ENCODE measurements at places on chromosomes 1 and 21. TPM values are rescaled to one million over a fixed set of nuclear protein-coding genes. Genes with fewer than 3 reads are reported as not detected.

SMCP gene
- polyA plus RNA-seq: not detected

ACTL8 gene
- not detected for polyA plus RNA-seq

ETNK2 gene
- not detected for polyA plus RNA-seq

GRCh38 chr1:5479876-5480646 is 512.2 kb downstream of the NPHP4 start:
- no peak for DNase-seq

GRCh38 chr1:203461717-203462116 is 13.9 kb upstream of the PRELP start:
- DNase-seq: no peak

DNA sequence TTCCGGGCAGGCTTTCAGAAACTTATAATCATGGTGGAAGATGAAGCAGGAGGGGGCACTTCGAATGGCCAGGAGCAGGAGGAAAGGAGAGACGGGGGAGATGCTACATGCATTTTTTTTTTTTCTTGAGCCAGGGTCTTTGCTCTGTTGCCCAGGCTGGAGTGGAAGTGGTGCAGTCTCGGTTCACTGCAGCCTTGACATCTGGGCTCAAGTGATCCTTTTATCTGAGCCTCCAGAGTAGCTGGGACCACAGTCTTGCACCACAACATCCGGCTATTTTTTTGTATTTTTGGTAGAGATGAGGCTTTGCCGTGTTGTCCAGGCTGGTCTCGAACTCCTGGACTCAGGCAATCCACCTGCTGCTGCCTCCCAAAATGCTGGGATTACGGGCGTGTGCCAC is 61.6 kb downstream of the SELENOF start:
- no peak for DNase-seq

- DNase-seq: no peak
These were observed 124.4 kb downstream of the HUNK start for GRCh38 chr21:31997191-31997590.

Measured in GM12878 (cell line).